Activated naive CD8-positive, alpha-beta T cell treated with anti-CD3 and anti-CD28 coated beads for 36 hours (primary cell): ENCODE measurements at places on chromosomes 1 and 21. TPM values are rescaled to one million over a fixed set of nuclear protein-coding genes. Genes with fewer than 3 reads are reported as not detected.
A peak's percentile ranks its signal among the peaks of the same experiment; 100 is the strongest.

DNA sequence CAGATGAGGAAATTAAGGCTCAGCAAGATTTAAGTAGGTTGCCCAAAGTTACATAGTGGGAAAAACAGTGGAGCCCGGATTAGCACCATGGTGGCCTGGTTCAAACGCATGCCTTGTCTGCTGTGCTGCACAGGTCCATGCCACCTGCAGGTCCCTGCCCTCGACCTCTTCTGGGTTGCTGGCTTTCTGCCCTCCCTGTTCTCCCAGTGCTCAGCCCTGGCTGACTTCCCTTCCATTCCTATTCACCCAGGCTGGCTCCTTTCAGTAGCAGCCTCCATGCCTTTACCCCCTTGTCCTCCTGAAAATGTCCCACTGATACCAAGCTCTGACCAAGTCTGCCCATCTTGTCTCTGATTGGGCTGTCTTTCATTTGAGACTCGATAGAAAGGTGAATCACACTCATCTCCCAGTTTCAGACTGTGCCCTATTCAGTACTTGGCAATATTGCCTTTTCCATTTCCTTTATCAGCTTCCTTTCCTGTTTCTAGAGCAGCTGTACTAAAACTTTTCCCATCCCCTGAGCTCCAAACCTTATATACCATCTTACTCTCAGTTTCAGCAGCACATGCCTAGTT is 75.8 kb downstream of the ST3GAL3 start:
- no peak for DNase-seq

DNA sequence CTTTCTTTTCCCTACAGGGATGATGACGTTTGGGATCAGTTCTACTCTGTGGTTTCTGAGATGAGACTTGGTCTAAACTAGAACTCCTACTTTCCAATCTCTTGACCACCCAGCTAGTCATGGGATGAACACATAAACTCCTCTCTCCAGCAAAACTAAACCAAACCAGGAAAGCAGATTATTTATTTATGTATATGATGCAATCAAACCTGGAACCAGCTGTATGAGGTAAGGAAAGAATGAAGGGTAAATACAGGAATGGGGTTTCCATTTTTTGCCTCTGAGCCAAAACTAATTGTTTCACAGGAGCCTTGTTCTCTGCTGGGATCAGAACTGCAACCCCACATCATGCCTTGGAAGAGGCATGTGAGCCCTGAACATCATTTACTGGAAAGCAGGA is 3.3 kb upstream of the AGT start:
- DNase-seq: no peak

GRCh38 chr1:209937996-209938959 is at the start of gene SYT14:
TSS of gene SYT14 (plus strand) at chr1:209938217. CDS start at chr1:209938265, 48 bp downstream.
- DNase-seq: peak; percentile 4

MROH9 gene
- not detected for total RNA-seq

DNA sequence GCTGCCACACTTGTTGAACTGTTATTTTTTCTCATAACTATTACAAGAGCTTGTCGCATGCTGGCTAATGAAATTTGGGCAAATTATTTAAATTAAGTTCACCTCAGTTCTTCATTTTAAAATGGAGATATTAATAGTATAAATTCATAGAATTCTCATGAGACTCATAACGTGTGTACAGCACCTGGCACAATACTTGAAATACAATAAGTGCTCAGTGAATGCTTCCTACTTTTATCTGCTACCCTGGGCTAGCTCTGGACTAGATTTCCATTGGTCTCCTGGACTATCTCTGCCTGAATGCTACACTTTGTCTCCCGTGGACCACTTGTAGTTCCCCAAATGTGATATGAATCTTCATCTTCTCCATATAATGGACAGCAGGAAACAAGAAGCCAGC is 919 bp downstream of the SLAMF6 start:
- DNase-seq: no peak

DNA sequence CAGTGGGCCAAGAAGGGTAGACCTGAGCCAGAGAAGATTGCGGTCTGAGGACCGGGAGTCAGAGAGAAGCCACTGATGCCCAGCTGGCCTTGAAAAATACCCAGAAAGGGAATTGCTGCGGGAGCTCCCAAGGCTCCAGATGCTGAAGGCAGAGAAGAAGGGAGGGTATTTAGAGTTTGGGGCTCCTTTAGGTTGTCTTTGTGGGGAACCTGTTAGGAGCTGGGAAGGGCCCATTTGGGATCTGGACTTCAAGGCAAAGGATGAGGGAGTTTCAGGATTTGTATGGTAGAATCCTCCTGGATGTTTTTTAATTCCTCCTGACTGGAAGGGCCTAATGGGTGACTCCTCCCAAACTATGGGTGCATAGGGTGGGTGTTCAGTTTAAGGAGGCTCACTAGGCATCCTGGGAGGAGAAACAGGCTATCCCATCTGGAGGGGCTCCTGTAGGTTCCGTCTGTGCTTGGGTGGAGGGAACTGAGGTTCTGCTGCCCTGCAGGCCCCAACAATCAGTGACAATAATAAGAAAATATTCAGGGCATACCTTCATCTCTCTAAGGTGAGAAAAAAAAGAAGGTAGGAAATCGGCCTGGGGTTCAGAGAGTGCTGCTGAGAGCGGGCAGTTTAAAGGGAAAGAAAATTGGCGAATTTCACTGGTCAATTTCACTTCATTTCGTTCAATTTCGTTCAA is 5.1 kb downstream of the FOXD2 start:
- DNase-seq: no peak

ADORA3 gene
- not detected for total RNA-seq

- peak; percentile 67 for DNase-seq
Observed at GRCh38 chr21:31098576-31099005, 60.3 kb upstream of the KRTAP19-8 start.

DNA sequence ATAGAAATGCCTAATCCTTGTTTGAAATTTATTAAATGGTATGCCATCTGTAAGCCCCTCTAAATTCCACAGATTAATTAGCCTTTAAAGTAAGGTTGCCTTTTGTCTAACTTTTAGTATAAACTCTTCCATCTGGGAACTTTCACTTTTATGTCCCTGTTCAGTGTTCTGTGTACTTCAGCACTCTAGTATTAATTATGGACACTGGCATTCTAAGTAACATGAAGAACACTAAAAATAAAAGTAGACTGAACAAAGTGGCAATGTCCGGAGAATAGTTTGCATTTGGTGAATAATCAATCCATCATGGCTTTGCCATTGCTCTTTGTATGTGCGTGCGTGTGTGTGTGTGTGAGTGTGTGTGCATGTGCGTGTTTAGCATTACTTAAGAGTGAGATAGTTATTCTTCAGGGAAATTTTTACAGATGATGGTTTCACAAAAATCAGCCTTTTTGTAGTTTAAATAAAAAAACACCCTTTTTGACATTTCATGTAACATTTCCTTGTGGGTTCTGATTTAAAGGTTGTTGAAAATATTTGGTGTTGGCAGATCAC is 51.1 kb downstream of the ATF6 start:
- DNase-seq: no peak

ATP1A4 gene
- total RNA-seq: not detected

GRCh38 chr1:159924025-159924790 is 1.1 kb downstream of the TAGLN2 start:
- peak; percentile 76 for DNase-seq

CA6 gene
- total RNA-seq: 12.3 TPM

DNA sequence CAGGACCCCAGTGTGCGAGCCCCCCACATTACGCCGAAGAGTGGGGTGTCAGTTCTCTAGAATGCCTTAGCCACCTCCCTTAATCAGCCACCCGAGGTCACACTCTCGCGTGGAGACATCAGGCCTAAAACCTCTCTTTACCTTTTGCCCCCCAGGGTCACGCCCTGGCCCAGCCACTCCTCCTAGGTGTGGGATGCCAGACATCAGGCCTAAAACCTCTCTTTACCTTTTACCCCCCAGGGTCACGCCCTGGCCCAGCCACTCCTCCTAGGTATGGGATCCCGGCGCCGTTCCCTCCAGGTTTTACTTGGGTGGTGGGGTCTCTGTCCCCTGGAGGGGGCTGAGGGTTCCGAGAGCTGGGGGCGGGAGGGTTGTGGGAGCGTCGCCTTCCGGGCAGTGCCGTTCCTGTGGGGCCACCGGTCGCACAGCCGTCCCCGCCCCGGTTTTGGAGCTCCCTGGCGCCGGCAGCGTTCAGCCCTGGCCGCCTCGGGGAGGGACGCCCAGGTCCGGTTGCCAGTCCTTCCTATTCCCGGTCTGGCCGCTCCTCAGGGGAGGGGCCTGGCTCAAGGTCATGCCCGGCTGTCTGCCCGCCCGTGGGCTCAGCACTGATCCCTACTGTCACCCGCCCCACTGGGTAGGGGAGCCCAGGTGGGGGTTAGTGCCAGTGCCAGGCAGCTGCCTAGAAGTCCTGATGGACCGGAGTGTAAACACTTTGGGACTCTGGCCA is 882 bp downstream of the VPS13D start:
- peak; percentile 23 for DNase-seq

HTR6 gene
- total RNA-seq: not detected

DNA sequence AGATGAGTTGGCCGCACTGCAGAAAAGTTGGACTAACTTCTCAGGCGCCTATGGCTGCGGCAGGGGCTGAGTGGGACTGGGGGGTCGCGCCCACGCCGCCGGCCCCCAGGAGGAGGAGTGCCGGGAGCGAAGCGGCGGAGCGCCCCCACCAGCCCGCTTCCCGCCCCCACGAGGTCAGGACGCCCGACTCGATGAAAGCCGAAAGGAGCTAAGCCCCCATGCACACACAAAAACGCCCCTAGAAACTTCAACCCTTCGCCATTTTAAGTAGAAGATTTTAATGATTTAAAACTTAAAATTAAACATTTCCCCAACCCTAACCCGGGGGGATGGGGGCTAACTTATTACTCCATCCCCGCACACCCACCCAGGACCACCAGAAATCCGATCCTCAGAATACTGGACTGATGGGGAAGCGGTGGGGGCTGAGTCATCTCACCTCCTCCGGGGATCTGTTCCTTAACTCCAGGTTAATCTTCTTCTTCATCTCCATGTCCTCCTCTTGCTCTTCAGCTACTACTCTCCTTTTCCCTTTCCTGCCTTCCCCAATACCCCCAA is 539 bp downstream of the ANP32E start:
- DNase-seq: peak; percentile 52

- DNase-seq: no peak
Observed at GRCh38 chr1:41009466-41009865, 12.1 kb downstream of the SLFNL1 start.

- no peak for DNase-seq
Observed at GRCh38 chr1:112268408-112268807, 127.6 kb upstream of the CTTNBP2NL start.

DNA sequence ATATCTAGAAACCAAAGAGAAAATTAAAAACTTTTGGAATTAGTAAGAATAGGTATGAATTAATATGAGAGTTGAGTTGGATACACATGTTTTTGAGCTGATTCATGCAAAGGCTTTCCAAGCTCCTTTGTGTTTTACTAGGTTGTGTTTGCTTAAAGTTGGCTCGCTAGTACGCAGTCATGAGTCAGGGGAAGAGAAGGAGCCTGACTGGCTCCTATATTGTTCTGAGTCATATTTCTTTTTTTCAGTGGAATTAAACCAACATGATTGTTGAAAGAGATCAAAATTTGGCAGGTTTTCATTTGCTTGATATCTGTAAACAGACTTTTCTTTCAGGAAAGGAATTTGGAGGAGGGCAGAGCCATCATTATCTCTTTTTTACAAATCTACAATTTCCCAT is 66.7 kb downstream of the MAGI3 start:
- DNase-seq: no peak

CFAP57 gene
- 0.35 TPM for total RNA-seq
